NCI-H2081 treated with DMSO at 0.1 percent for 48 hours (cell line): ENCODE measurements at places on chromosomes 2 and 18.

DNA sequence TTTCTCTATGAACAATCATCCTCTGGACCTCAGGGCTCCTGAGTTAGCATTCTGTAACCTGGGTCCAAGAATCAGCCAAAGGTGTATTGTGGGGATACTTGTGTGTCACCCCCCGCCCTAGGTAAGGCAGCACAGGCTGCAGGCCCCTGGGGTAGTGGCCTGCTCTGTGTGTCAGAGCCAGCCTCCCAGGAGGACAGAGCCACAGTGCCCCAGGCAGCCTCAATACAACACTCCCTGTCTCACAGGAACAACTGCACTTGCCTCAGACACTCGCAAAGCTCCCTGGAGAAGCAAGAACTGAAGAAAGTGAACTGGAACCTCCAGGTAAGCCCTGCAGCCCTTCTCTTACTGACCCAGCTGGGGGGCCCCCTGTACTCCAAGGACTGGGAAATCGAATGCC, 121.3 kb upstream of the PPP1CB start:
- no peak for DNase-seq

- no peak for DNase-seq
Observed at GRCh38 chr18:32378705-32379104, 92.0 kb downstream of the GAREM1 start.

- no peak for DNase-seq
Observed at GRCh38 chr2:13115643-13116042, 398.9 kb downstream of the TRIB2 start.

- no peak for DNase-seq
Observed at GRCh38 chr2:121255358-121255757, 29.6 kb downstream of the TFCP2L1 start.

DNA sequence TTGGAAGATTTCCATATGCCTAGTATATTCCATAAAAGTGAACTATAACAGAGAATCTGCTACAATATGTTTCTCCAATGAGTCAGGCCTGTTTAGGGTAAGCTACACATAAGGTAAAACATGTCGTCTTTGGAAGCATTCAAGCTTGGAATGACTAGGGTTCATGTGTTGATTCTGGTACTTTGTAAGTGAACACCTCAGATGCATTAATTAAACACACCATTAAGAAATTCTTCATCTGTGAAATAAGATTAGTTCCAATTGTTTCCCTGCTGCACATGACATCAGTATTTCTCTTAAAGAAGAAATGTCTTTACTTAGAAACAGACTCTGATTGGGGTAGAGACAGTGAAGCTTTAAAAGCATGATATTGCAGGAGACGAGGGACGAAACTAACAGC, 461.1 kb upstream of the NXPH2 start:
- no peak for DNase-seq

GRCh38 chr2:19652811-19653210, 249.0 kb downstream of the TTC32 start:
- DNase-seq, result no peak

DNA sequence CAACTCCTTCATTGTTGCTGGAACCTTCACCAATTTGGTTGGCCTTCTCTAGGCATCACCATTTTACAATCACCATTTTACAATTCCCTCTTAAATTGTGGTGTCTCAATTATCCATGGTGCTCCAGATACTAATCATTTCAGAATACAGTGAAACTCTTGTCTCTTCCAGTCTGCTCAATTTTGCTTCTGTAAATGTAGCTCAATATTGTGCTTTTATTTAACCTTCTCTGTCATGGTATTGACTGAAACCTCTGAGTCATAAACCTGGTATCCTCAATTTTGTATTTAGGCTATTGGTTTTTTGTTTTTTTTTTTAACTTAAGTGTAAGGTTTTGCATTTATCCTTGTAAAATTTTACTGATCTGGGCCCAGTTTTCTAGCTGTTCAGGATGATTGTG, 16.1 kb downstream of the STRADB start:
- no peak for DNase-seq

GRCh38 chr2:111246620-111247061, 125.9 kb downstream of the BCL2L11 start:
- DNase-seq, result no peak

DNA sequence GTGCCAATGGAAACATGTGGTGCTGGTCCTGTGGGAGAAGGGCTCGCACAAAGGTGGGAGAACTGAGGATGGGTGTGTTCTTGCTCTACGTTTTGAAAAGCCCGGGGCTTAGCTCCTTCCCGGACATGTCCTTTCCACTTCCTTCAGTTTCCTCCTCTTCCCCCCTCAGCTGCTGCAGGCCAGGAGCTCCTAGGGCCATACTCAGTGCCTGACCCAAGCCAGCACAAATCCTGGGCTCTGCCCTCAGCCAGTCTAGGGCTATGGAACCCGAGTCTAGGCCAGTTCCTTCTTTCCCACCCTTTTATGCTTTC, 1.4 kb upstream of the SIX2 start:
- no peak for DNase-seq

- no peak for DNase-seq
Observed at GRCh38 chr2:222960126-222960525, 91.9 kb upstream of the KCNE4 start.

DNA sequence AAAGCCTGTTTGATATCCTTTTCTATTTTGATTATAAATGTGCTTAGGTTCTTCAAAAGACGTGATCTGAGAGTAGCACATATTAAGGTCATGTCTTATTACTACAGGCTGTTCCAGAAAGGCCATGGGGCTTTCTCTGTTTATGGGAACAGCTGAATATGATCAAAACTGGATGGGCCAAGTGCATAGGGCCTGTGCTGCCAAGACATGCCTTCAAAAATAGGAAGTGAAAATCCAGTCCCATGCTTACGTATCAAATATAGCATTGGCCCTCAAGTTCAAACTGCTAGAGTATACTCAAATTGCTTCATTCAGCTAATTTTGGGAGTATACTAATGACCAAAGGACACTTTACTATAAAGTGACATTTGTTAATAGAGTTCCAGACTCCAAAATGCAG, 24.1 kb downstream of the SLC25A52 start:
- DNase-seq, result no peak

GRCh38 chr18:77130229-77131099, 2.1 kb downstream of the MBP start:
- no peak for DNase-seq

- DNase-seq, result no peak
Observed at GRCh38 chr2:15867194-15868171, 72.9 kb upstream of the MYCN start.

GRCh38 chr2:217431577-217432269, 571.1 kb downstream of the TNS1 start:
- DNase-seq, result no peak

DNA sequence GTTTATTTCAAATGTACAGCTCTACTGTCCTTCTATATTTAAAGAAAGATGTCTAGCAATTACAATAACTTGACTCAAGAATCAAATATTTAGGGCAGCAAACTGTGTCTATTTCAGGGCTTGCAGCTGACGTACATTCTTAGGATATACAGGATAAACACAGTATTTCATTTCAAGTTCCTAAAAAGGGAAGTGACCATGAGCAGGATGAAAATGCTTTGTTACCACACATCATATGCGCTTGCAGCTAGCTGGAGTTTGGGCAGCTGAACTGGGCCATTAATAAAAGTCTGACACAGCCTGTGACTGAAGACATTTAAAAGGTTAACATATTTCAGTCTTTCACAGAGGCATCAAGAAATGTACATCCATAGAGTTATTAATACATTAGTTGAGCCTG, 264.6 kb upstream of the TRIB2 start:
- no peak for DNase-seq

DNA sequence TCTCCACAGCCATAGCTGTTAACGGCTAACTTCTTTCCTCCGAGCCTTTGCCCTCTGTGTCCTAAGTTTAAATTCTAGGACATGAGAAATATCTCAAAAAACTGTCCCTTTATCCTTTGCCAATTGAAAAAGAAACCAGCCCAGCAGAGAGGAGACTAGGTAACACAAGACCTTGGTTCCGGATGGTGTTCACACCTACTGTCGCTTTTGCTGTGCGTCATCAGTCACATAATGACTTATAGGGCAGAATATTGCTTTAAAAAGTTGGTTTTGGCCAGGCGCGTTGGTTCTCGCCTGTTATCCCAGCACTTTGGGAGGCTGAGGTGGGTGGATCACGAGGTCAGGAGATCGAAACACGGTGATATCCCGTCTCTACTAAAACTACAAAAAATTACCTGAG, 66.2 kb downstream of the SP3 start:
- no peak for DNase-seq

DNA sequence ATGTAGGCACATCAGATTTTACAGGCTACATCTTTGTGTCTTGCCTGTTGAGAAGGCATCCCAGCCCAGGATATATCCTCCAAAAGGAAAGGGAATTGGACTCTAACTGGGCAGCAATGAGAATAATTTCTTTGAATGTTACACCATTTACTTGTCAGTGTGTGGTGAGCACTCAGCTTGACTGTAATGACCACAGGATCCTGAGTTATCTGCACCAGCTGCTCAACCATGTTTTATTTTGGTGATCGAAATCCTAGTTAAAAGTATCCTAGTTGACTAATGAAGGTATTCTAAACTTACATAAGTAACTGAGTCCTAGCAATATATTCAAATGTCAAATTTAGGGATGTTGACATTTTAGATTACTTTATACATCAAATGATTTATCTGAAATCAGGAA, 123.0 kb downstream of the MYO3B start:
- DNase-seq, result no peak

DNA sequence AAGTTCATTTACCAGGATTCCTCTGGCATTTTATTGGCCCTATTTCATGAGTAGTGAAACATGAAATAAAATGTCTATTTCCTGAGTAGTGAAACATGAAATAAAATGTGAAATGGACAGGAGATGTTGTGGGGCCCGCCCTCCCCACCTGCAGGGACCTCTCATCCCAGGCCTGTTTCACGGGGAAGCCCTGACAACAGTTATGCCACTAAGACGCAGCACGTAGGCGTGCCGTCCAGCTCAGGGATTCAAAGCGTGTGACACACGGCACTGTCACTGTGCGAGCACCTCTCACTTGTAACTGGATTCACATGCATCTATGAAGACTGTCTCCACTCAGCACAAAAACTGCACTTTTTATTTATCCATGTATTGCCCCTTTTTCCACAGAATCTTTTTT, 83.4 kb upstream of the SNTG2 start:
- DNase-seq, result no peak

DNA sequence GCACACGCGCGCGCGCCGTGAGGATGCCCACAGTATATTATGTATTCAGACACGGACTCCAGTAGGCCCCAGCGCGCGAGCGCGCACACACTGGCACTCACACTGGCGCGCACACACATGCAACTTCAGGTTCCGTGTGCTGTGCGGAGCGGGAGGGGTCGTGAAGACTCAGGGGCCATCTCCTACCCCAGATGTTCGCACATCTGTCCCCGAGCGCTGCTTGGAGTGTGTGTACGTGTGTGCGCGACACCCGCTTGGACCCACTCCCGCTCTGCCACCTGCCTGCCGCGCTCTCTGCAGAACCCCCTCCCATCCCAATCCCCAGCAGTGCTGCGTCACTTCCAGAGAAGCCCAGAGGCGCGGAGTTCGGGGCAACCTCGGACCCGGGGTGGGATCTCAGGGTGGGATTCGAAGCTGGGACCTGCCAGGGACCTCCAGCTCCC, 2.6 kb downstream of the NRP2 start:
- DNase-seq, result no peak

DNA sequence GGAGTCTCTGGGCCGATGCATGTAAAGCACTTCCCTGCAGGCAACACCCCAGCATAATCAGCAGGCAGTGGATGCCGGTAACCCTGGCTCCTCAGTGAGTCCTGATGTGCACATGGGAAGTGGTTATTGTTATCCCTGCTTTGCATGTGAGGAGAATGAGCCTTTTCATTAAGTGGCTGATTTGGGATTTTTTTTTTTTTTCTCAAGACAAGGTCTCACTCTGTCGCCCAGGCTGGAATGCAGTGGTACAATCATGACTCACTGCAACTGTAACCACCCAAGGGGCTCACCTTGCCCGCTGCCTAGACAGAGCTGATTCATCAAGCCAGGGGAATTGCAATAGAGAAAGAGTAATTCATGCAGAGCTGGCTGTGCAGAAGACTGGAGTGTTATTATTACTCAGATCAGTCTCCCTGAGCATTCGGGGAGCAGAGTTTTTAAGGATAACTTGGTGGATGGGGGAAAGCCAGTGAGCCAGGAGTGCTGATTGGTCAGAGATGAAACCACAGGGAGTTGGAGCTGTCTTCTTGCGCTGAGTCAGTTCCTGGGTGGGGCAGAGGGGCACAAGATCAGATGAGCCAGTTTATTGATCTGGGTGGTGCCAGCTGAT, 95.4 kb downstream of the SOCS6 start:
- no peak for DNase-seq

- DNase-seq, result no peak
Observed at GRCh38 chr18:28715206-28715605, 538.3 kb upstream of the CDH2 start.

DNA sequence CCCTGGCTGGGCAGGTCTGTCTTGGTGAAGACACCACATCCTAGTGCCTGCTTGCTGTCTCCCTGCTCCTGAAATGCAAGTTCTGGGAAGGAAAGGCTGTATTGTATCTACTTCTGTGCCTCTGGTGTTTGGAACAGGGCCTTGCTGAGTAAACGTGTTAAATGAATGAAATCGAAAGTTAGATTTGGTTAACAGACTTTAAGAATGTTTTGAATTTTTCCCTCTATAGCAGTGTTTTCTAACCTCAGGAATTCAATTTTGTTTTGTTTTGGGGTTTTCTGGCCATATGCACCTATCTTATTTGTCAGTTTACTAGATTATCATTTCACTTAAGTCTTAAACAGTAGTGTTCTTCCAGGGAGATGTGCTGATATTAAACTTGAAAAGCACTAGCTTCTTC, 20.7 kb downstream of the FARP2 start:
- no peak for DNase-seq

- no peak for DNase-seq
Observed at GRCh38 chr2:239263231-239263630, 137.6 kb downstream of the HDAC4 start.

DNA sequence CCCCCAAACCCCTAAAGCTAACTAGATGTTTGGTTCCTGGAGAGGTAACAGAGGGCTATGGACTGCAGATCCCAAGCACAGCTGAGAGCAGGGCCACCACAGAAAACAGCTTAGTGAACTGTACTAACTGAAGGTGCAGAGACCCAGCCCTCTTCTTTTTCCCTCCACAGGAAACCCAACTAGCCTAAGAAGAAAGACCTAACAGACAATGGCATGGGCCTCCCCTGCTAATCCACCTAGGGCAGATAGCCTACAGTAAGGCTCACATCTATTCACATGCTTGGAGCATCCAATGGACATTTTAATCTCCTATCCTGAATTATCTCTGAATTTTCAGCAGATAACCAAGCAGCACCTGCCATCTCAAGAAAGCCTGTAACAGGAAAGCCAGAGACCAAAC, 8.8 kb upstream of the FECH start:
- no peak for DNase-seq

- DNase-seq, result no peak
Observed at GRCh38 chr2:202643012-202643858, 8.5 kb downstream of the FAM117B start.

- no peak for DNase-seq
Observed at GRCh38 chr2:216490061-216490460, 8.6 kb upstream of the RPL37A start.
